ENCODE measurements at places on chromosomes 3 and 15. TPM values are rescaled to one million over a fixed set of nuclear protein-coding genes. Genes with fewer than 3 reads are reported as not detected.

The PLCL2 gene
- total RNA-seq, result 3.8 TPM

DNA sequence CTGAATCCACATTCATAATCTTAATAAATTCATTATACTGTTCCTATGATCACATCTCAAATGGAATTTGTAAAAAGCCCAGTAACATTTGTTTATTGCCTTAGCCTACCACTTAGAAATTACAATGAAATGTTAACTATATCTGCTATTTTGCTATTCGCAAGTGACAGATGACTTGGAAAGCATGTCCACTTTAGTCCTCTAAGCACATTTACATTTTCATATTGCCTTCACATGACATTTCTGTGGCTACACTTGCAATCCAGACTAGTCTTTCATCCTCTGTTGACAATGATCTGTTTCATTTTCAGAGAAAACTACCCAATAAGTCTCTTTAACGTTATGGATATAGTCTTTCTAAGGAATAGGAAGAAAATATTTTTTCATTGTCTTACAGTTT lies 741.8 kb downstream of the FHIT start:
- DNase-seq, result no peak

DNA sequence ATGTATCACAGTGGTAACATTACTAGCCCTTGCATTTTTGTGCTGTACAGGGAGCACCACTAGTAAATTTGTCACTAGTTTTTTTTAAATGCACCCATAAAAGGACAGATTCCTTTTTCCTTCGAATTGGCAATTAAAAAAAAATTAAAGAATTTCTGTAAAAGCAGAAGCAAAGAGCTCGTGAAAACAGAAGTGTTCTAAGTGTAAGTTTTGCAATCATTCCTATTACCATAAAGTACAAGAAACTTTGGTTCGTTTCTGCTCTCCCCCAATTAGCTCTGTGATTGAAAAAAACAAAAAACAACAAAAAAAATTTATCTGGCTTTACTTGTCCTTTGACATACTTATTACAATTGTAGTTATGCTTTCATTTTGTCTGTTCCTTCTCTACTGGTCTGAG lies 5.3 kb downstream of the SERP1 start:
- no peak for DNase-seq

The SH2D7 gene
- total RNA-seq, result not detected

DNA sequence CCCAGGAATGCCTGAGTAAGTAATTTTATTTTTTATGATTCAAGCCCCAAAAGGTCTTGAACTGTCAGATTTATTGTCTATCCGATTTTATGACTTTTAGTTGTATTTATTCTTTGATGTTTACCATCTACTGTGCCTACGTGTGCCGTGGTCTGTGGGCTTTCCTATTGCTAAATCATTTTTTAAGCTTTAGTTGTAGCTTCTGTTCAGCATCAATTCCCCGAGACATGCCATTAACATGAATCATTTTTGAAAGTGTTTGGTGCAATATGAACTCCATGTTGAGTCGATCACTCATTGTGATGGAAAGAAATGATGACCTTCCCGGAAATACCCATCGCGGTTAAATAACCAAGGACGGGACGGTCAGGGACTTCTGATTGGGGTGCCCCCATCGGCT lies 268.7 kb upstream of the THRB start:
- DNase-seq, result no peak

The SENP7 gene
- total RNA-seq, result 8.4 TPM

The COL8A1 gene
- 119 TPM for total RNA-seq

DNA sequence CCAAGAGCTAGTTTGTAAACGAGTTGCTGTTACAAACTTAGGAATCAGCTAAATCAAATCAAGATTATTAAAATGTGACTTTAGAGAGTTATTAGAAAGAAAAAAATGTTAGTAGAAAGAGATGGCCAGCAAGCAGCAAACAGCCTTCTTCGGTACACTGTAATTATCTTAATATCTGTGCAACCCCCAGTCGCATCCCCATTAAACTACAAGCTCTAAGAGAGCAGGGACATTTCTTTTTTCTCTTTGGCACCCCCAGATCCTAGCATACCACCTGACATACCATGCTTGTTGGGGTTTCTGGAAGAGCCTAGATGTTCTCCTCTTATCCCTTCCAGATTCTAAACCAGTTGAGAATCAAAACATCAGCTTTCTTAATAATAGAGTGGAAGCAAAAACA lies 45.1 kb upstream of the LIPC start:
- DNase-seq, result no peak

DNA sequence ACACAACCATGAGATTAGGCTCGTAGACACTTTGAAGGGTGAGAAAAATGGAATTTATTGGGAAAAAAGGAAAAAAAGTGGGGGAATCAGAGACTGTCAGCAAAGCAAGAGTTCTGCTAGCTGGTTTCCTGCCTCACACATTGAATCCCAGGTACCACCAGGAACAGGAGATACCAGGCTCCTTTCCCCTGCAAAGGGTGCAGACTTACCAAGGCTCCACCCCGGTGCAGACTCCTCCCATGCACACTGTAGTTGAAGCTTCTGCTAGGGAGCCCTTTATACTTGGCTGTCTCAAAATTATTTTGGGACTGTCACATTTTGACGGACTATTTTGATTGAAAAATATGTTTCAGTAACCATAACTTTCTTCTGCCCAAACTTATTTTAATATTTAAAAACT lies 819.9 kb upstream of the GBE1 start:
- DNase-seq, result no peak

DNA sequence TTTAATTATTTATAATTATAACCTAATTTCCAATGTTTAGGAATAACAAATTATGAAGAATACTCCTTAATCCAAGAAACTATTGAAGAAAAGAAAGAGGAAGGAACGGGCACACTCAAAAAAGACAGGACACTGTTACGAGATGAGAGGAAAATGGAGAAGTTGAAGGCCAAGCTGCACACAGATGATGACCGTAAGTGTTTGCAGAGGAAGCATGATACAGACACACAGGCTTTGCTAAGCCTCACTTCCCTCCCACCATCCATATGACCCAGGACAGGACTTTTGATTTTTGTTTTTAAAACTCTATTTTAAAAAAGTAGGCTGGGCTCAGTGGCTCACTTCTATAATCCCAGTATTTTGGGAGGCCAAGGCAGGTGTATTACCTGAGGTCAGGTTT lies 389.4 kb upstream of the TPM1 start:
- DNase-seq, result no peak

GRCh38 chr3:138465925-138466324 lies 31.5 kb downstream of the ESYT3 start:
- DNase-seq, result peak; percentile 22

The LMLN gene
- total RNA-seq, result 3.3 TPM

The ACTRT3 gene
- 2.5 TPM for total RNA-seq

GRCh38 chr3:112302150-112302830 lies 8.3 kb upstream of the SLC9C1 start:
- peak; percentile 47 for DNase-seq

- DNase-seq, result no peak
These were observed 24.5 kb downstream of the DUSP7 start for GRCh38 chr3:52031896-52032295.

- peak; percentile 54 for DNase-seq
These were observed 42.5 kb downstream of the LPP start for GRCh38 chr3:188196232-188196990.

GRCh38 chr3:108103886-108104797 lies 13.3 kb upstream of the CD47 start:
- peak; percentile 52 for DNase-seq
